ENCODE measurements at places on chromosomes 16 and 17.

GRCh38 chr16:17387256-17387655 lies 83.5 kb downstream of the XYLT1 start:
- DNase-seq, result no peak

- DNase-seq, result no peak
Measured at GRCh38 chr17:2952174-2952845, 111.1 kb downstream of the OR1D5 start.

- no peak for DNase-seq
Measured at GRCh38 chr17:51830451-51830850, 328.1 kb downstream of the CA10 start.

- DNase-seq, result no peak
Measured at GRCh38 chr16:69469807-69470561, 45.6 kb downstream of the CYB5B start.

DNA sequence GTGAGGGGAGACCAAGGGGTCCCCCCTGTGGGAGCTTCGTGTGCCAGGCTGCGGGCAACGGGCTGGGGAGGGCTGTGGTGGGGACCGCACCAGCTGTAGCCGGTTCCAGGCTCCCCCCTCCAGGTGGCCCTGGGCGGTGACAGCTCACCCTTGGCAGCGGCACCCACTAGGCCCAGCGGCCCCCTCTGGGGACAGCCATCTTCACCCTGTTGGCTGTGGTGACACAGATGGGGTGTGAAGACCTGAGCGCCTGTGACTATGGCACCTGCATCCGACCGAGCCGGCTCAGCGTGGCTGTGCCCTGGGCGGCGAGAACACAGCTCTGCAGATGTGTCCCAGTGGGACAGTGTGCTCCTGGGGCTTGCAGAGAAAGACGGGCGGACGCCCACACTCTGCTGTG lies 1.1 kb upstream of the C1QTNF8 start:
- no peak for DNase-seq

DNA sequence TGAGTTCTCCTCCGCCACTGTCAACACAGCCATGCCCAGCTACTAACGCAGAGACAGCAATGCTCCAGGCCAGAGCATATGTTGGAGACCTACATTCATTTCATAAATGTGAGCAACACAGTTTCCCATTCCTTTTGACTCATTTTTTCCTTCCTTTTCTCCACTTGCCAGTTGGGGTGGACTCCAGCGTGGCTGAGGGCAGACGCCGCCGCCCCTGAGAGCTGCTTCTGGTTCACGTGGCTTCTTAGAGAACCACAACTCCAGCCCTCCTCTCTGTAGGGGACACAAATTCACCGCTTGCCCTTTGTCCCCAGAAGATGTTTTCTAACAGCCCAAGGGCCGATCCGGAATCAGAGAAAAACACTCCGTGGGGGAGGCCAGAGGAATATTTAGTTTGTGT lies 45.8 kb upstream of the ZCCHC14 start:
- DNase-seq, result no peak

DNA sequence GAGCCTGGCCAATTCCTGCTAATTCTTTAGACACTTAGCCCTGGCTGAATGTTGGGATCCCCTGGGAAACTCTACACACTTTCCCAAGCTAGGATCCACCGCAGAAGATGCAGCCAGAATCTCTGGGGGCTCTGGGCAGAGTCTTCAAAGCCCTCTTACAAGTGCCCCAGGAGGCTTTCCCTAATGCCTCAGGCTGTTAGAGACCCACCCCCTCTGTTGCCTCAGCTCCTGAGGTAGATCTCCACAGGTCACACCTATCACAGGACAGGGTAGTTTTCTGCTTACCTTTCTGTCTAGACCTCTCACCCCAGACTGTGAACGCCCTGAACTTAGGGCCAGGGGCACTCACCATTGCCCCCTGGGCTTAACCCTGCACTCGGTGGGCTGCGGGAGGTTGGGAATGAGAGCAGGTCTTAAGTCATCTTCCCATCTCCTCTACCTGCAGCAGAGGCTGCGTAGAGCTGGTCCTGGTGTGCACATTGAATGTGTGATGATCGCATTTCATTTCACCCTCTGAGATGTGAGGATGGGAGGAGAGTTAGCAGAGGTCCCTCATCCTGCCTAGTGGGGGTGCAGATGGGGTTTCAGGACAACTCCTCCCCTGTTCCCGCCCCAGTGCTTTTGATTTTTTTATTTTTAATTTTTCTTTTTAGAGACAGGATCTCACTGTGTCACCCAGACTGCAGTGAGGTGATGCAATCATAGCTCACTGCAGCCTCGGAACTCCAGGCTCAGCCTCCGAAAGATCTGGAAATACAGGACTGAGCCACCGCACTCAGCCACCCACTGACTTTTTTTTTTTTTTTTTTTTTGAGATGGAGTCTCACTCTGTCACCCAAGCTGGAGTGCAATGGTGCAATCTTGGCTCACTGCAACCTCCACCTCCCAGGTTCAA lies 89.0 kb upstream of the LHX1 start:
- DNase-seq, result no peak

- DNase-seq, result no peak
Measured at GRCh38 chr17:9138161-9138717, 116.9 kb downstream of the NTN1 start.

- DNase-seq, result no peak
Measured at GRCh38 chr17:38958756-38959155, 8.4 kb downstream of the FBXO47 start.

DNA sequence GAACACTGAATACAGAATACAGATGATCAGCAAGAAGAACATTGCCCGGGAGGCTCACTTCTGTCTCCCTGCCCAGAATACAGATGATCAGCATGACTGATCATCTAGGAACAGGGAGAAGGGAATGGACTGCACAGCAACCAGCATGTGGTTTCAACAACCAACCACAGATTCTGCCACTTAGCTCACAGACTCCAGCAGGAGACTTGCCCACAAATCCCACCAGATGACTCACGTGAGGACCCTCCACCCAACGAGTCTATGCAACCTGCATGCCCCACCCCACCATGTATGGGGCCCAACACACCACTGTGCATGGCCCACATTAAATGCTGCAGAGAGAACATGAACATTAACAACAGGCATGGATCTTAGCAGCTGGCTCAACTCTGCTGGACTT lies 36.1 kb upstream of the ALOX12 start:
- no peak for DNase-seq

DNA sequence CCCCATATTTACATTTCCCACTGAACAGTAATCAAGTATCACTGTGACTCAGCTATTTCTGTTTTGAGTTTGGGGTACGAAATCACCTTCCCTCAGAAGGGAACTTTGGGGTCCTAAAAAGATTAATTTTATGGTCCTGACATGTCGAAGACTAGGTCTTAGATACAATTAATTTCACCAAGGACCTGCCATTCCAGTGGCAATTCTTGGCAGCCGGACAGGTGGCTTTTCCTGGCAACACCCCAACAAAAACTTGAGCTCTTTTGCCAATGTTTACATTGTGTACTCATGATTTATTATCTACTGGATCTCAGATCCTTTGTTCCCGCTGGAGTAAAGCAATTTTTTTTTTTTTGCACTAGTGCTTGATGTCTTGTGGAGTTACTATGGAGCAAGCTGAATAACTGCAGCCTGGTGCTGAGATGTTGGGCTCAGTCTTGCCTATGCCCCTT lies 14.4 kb downstream of the SLFN5 start:
- DNase-seq, result no peak

DNA sequence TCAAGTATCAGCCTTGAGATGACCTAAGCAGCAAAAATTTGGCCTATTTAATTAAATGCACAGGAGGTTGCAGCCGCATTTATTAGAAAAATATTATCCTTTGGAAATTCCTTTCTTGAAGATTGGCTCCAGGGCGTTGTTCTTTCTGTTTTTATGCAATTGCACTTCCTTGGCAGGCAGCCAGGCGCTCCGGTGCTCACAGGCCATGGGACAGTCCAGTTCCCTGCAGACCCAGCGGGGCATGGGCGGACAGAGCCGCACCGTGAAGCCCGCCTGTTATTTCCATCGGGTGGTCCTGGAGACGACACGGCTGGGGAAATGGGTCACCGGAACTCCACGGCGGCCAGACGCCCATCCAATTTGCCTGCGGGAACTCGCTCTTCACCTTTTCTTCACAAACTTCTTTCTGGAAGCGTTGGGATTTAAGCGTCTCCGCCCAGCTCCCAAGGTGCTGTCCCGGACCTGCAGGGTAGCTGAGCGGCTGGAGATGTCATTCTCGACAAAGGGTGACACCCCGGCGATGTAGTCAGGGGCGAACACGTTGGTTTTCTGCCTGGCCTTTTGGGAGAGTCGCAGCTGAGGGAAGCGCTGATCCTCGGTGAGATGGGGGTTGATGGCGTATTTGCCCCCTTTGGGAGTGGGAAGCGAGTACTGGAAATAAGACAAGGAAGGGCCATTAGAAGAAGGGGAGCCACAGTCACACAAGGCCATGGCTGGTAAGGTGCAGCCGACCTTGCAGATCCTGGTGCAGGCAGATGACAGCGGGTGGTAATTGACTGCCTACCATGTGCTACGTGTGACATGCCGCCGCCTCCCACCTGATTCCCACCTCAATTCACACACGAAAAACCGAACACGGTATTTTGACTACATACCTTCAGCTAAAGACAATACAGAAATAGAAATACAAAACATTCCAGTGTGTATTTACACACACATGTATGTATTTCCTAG lies 12.5 kb downstream of the NOB1 start:
- DNase-seq, result no peak
